EL (cell line): ENCODE measurements at places on chromosomes 13 and 19.
A peak's percentile ranks its signal among the peaks of the same experiment; 100 is the strongest.

GRCh38 chr19:35154525-35155406, at the start of gene FXYD5:
Gene FXYD5, plus strand, starts transcription at chr19:35154735. Its CDS starts 816 bp downstream, at chr19:35155551.
- peak; percentile 84 for DNase-seq

GRCh38 chr19:16044746-16045145, 31.5 kb upstream of the TPM4 start:
- no peak for DNase-seq

- no peak for DNase-seq
Observed at GRCh38 chr13:45940061-45940460, 88.5 kb upstream of the SIAH3 start.

- DNase-seq: peak; percentile 22
Observed at GRCh38 chr19:6263735-6264444, 15.9 kb downstream of the MLLT1 start.

DNA sequence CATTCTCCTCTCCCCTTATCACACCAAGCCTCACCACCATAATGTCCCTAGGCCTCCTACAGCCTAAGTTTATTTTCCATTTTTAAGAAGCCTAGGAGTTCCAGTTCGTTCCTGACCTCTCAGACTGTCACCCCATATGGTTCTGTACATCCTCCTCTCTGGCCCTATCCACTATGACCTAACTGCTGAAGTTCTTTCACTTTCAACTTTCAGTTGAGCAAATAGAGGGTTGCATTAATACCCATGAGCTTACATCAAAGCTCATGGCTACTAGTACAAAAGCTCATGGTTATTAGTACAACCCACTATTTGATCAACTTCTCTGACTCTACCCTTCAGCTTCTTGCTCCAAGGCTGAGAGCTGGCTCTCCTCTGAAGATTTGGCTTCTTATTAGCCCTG, 72.9 kb downstream of the FGF14 start:
- no peak for DNase-seq

DNA sequence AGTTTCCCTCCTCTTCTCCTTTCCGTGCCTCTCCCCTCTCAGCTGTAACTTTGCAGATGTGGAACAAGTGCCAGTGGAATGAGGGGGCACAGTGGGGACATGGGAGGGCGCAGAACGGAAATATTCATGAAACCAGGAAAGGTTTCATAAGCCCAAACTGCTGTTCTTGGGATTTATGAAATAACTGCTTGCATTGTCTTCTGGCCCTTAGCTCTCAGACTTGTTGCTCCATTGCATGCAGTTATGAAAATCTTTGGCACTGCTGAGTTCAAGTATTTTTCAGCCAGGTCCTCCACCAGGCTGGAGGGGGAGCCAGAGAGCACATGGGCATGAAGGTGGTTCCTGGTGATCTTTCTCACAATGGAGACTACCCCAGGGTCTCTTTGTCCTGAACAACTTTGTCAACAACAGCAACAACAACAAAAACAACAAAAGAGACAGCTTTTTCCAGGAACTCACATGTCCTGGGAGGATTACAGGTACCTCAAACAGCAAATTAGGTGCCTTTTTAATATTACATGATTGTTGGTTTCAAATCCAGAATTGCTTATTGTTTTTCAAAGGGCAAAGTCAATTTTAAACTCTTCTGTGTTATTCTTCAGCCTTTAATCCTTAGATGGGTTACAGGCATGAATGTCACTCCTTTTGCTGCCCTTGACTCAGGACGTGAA, 1.5 kb downstream of the RGCC start:
- peak; percentile 50 for DNase-seq

DNA sequence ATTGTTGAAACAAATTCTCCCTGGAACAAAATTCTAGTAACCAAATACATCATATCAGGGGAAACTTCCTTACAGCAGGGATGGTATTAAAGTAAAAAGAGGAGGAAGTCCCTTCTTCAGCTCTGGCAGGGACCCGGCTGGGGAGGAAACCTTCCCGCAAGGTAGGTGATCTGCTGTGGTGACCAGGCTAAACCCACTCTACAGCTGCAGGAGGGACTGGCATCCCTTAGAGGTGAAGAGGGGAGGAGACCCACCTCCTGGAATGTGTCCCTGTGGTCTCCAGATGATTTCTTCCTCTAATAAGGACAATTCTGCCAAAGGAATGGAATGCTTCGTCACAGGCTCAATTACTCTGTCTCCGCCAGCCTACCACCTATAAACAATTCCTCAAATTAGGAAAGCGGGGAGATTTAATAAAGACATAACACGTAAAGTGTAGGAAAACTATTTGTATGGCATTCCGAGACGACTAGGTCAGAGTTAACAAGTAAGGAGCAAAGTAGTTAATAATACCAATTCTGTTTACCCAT, 637 bp upstream of the PDS5B start:
- no peak for DNase-seq

DNA sequence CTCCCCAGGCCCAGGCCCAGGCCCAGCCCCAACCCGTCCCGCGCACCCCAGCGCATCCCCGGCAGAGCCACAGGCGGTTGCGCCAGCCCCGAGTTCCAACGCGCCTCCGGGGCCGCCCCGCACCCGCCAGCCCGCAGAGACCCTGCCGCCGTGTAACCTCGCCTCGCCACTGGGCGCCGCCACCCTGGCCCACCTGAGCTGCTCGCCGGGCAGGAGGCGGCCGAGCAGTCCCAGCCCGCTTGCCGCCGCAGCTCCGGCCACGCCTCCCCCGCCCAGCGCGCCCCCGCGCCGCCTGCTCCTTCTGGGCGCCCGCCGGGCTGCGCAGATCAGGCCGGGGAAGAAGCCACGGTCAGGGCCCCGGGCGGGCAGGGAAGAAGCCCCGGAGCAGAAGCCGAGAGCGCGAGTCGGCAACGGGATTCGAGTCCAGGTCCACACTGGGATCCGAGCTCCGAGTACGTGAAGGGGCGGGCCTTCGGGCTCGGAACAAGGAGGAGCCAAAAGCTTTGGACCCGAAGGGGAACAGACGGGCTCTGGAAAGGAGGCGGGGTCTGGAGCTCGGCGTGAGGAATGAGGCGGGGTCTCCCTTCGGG, at the start of gene MBOAT7:
Gene MBOAT7 (minus strand): TSS at position 436 of the 590 bp plus-strand sequence. CDS start 1,072 bp downstream, outside the sequence.
- DNase-seq: no peak

- peak; percentile 92 for DNase-seq
Observed at GRCh38 chr13:98216135-98216565, 39.1 kb upstream of the RNF113B start.

- no peak for DNase-seq
Observed at GRCh38 chr19:7689165-7689564, 8.5 kb downstream of the TRAPPC5 start.

GRCh38 chr13:27097691-27098090, 73.9 kb downstream of the USP12 start:
- no peak for DNase-seq

DNA sequence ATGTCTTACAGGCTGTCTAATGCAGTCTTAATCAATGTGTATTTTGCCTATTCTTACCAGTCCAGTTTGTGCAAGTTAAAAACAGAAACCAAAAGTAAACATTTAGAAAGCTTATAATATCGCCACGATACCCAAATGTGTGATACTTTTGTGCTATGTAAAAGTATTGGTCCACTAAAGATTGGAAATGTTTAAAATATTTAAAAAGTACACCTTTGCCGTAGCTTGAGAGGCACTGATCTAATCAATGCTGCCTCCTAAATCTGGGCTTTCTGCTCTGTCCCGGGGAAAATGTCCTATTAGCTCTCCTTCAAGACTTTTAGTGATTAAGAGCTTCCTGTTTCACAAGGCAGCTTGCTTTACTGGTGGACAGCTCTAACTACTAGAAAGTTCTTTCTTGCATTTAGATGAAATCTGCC, 64.7 kb downstream of the DNAJC15 start:
- DNase-seq: no peak

GRCh38 chr13:71797517-71797916, 69.5 kb downstream of the DACH1 start:
- DNase-seq: no peak

DNA sequence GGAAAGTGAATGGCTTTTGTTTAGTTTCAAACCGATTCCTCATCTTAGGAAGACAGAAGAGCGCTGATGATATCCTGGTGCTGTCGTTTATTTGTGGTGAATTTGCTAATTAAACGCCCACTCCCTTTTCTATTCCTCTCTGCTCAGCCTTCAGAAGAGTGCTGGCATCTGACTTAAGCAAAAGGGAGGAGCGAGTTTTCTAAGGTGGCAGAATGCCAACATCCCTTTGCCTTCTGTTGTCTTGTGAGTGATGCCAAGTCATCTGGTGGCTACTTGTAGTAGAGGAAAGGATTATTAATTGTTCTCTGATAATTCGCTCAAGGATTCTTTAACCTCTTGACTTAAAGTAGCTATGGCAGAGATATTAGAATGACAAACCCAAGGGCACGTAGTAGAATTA, 68.1 kb downstream of the ERCC5 start:
- peak; percentile 11 for DNase-seq

DNA sequence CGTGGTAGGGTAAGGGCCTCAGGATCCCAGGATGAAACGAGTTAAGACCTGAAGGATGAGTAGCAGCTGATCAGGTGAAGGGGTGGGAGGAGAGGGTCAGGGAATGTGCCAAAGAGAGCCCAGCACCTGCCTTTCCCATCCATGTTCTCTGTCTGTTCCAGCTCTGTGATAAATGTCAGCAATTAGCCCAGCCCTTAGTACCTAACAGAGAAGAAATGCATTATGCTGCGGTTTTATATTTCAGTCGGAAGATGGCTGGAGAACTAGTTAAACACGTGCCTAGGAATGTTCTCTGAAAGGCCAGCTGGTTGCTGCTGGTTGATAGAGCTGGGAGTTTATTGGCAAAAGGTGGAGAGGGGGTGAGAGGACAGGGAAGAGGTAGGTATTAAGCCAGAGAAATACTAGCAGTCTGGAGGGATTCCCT, 268.2 kb downstream of the SHISA2 start:
- no peak for DNase-seq

GRCh38 chr13:25752957-25753551, 298.8 kb downstream of the SHISA2 start:
- DNase-seq: peak; percentile 74

DNA sequence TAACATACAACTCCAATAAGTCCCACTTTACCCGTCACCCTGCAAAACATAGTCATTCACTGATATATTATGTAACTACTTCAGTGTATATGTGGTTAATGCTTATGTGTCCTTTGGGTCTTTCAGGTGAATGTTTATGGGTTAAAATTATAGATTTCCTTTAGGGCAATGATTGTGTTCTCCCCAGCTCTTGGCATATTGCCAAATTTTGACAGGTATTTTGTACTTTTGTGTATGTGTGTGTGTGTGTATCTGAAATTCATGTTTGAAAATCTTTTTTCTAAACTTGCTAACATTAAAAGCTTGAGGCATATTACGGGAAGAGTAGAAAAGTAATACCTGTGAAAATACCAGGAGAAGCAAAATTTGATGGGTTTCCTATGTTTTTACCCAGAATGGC, 8.2 kb downstream of the CDK8 start:
- no peak for DNase-seq

DNA sequence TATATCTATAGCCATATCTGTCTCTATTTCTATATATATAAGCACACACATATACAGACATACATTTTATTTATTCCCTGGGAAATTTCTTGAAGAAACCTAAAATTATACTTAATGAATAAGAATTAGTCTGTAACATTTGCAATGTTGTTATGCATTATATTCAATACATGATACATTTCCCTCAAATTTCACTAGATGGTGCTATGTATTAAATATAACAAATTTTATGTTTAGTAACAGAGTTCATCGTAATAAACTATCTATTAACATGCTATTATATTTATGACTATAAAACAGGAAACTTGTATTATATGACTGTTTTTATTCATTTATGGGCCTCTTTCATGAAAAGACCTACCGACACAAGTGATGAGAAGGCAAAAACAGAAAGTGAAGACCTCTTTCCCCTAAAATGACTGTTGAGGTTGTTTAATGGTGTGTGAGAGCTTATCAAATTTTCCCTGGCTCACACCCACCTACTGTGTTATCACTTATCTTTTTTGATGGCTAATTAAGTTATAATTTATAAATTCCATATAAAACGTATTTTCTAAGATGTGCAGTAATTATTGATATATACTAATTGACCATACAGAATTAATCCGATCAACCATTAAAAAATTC, 881.9 kb downstream of the SLITRK6 start:
- peak; percentile 11 for DNase-seq

- no peak for DNase-seq
Observed at GRCh38 chr13:53045189-53045588, 16.6 kb downstream of the OLFM4 start.

DNA sequence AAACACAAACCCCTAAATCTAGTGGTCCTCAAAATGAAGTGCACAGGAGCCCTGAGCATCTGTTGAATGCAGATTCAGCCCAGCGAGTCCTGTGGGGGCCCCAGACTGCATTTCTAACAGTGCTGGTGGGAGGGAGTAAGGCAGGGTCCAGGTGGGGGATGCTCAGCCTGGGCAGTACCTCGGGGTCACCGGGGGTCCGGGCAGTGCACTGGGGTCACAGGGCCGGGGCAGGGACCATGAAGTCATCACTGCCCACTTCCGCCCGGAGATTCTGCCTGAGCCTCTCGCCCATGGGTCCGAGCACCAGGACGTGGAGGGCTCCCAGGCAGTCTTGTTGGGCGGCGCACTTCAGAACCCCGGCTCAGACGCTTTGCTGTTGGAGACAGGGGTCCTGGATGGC, 838 bp upstream of the ATP4B start:
- no peak for DNase-seq

DNA sequence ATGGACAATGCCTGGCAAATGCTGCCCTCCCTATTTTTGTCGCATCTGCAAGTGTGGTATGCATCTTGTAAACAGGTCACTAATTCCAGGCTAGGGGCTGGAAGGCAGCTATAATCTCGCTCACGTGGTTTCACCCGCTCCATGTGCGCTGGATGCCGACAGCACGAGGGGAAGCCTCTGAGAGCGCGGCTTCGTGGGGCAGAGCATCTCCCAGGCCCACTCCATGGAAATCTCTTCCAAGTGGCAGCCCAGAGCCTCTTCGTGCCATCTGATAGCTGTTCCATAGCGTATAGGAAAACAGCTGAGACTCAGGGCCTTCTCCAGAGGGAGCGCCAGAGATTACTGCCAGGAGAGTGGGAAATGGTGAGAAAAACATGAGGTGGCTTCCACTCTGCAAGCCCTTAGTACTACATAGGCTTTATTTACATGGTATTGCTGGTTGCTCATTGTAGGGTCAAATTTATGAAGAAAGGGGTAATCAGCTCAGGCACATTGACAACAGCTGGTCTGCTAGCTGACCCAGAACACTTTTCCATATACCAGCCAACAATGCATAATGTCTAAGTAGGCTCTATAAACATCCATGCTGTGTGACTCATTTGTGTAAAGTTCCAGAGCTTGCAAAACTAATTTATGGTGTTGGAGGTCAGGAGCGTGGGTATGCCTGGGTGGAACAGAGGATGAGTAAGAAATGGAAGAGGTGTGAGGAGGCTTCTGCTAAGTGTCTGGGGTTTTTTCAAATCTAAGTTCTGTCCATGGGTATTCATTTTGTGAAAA, 165.2 kb downstream of the SHISA2 start:
- peak; percentile 67 for DNase-seq

DNA sequence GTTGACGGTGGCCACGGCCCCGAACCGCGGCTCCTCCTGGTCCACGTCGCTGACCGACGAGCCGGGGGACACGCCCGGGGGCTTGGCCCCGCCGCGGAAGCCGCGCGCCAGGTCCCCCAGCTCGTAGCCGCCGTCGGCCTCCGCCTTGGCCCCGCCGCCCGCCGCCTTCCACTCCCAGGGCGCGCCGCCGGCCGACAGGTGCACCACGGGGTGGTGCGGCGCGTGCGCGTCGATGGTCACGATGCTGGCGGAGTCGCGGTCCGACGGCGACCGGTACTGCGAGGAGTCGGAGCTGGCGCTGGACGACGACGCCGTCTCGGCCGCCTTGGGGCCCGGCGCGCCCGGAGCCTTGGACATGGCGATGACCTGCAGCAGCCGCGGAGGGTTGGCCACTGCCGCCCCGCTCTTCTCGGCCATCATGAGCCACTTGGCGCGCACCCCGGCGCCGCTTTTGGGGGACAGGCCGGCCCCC, 9.0 kb downstream of the PLPPR3 start:
- no peak for DNase-seq
